ENCODE measurements at places on chromosomes 5 and 9.

GRCh38 chr5:78113689-78114264 is 180.7 kb downstream of the AP3B1 start:
- no peak for DNase-seq

GRCh38 chr5:50958852-50959457 is 292.5 kb downstream of the PARP8 start:
- DNase-seq, result peak; percentile 48

- peak; percentile 4 for DNase-seq
Observed at GRCh38 chr5:103060424-103060954, 59.4 kb downstream of the GIN1 start.

GRCh38 chr5:95826949-95827891 is 4.7 kb upstream of the GLRX start:
- DNase-seq, result no peak

GRCh38 chr5:42666869-42667268 is 89.7 kb upstream of the CCDC152 start:
- DNase-seq, result no peak

- DNase-seq, result no peak
Observed at GRCh38 chr5:13658761-13659160, 285.7 kb downstream of the DNAH5 start.

DNA sequence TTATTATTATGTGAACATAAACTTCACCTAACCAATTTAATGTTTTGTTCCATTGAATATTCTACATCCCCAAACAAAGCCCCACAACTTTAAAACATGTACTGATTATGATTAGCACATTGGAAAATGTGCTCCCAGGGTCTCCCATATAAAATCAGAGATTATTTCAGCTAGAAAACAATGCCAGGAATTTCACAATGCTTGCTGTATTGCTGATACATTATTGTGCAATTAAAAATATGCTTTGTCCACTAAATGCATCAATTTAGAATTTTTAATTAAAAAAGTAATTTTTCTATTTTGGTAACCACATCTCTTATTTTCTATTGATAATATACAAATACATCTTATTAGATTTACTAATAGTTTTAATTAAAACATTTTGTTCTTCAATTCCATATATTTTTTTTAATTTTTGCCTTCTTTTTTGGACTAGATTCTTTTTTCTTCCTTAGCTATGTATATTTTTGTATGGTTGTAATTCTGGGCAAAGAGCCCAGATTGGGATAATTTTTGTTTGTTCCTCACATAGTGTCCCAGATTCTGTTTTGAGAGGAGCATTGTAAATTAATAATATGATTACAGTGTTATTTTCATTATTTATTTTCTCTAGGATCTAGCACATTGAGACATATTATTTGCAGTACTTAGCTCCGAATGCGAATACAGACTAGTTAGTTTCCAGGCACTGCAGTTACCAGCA is 241.5 kb upstream of the CDH18 start:
- DNase-seq, result no peak

- DNase-seq, result no peak
Observed at GRCh38 chr5:127696683-127697082, 6.5 kb upstream of the CCDC192 start.

DNA sequence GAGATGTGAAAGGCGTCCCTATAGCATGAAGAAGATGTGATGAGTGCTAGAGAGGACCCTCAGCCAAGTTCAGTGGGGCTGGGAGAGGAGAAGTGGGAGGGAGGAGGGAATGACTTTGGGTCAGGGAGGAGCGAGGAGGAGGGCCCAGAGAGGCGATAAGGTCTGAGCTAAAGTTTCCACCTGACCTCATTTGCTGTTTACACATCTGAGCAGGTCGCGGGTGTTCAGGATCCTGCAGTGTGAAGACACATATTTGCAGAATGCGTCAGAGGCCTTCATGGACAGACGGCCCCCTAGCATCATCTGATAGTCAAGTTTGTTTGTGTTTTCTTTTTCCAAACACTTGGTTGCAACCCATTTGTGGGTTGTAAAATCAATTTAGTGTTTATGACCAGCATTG is 18.9 kb upstream of the IGFBPL1 start:
- no peak for DNase-seq

DNA sequence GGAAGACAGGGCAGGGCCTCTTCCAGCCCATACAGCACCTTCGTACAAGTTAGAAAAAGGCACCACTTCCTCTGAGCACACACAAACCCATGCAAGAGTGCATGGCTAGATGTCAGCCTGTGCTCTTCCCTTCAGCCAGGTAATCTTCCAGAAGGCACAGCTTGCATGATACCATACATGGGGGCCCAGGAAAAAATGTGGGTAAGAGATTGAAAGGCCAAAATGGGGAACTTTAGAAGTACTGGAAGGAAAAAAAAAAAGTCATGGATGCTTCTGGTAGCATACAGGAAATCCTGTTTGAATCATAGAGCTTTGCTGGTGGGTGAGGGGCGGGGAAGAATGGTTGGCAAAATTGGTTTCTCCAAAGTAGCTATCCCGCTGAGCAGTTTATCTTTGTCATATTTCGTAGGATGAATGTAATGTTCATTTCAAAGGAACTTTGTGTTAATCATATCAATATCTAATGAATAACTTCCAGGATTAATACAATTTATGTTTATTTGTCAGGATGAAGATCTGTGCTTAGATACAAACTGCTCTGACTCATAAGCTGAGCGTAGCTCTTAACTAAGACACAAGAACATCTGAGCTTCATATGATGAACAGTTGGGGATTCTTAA is 78.2 kb upstream of the MAP3K1 start:
- DNase-seq, result no peak

DNA sequence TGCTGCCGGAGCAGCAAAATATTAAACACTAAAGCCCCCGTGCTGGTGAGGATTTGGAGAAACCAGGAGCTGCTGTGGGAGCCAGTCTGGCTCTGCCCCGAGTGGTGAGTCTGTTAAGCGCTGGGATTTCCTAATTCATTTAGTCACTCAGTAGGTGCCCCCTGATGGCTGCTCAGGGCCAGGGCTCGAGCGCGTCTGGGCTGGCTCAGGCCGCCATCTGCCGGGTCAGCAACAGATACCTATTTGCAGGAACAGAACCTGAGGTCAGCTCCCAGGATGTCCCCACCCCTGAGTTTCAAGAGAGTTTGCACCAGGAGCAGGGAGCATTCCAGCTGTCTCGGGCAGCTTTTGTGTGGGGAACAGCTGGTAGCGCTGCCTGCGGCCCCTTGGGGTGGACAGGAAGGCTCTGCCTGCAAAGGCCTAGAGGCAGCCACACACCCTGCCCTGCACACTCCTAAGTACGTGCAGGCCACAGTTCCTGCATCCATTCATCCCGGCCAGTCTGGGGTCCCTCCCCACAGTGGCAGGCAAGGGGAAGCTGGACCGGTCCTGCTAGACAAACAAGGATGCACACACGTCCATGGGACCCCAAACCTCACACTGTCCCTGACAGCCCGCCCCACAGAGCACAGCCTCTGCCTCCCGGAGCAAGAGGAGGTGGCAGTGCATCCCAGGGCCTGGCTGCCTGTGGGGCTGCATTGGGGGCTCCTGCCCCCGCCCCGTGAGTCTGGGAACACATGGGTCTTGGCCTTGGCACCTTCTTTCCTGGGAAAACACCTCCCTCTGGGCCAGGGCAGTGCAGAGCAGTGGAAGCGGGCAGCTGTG is 83.7 kb downstream of the ADAMTS2 start:
- no peak for DNase-seq

DNA sequence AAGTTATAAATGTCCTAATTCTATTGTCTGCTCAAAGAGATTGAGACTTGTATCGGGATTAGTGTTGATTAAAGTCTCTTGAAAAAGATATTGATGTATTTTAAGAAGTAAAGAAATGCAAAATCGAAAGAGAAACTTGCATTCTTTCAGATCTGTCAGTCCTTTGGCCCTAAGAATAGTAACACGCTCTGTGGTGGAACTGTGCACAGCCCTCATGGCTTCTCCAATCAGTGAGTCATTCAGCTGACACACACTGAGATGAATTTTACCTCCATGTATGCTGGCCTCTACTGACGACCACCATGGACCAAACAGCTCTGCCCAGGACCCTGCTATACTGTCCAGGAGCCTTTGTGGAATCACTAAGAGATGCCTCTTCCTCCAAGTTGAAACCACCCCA is 232.4 kb downstream of the ESM1 start:
- DNase-seq, result no peak

DNA sequence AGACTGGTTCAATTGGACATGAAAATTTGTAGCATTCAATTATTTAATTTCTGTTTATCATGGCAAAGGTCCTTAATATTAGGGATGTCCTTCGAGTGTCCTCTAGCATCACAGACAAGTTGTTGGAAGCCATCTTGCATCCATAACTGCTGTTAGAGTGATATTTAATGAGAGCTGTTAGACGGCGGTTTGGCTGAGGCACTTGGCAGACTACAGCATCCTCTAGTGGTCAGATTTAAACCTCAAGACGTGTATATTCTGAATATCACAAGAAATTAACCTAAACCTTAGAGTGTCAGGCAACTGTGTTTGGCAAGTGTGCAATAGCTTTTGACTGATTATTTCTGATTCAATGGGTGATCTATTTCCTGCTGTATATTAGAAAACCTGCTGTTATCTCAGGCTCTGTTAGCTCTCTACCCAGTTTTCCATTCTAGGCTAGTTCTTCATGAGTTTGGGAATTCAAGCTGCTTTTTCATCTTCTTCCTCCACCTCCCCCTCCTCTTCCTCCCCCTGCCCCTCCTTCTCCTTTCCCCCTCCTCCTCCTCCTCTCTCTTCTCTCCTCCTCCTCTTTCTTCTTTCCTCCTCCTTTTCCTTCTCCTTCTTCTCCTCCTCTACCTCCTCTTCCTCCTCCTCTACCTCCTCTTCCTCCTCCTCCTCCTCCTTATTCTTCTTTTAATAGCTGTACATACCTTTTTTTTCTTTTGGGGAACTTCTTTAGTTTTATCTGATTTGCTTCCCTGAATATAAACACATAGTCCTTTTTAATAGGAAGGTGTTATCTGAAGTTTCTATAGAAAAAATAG is 8.6 kb downstream of the SPINK1 start:
- DNase-seq, result peak; percentile 45

- DNase-seq, result peak; percentile 34
Observed at GRCh38 chr5:21654-22233, 70.2 kb upstream of the PLEKHG4B start.

- DNase-seq, result no peak
Observed at GRCh38 chr5:129246088-129246487, 151.5 kb downstream of the ISOC1 start.

- no peak for DNase-seq
Observed at GRCh38 chr5:138350563-138350890, 2.0 kb upstream of the KDM3B start.
